ENCODE measurements at places on chromosomes 2 and 18.

- DNase-seq, result no peak
These were observed 252.4 kb downstream of the EIPR1 start for GRCh38 chr2:3125001-3125760.

GRCh38 chr2:37820471-37820986, 104.6 kb upstream of the RMDN2 start:
- DNase-seq, result no peak

- DNase-seq, result no peak
These were observed 327.4 kb upstream of the HS6ST1 start for GRCh38 chr2:128646091-128646490.

DNA sequence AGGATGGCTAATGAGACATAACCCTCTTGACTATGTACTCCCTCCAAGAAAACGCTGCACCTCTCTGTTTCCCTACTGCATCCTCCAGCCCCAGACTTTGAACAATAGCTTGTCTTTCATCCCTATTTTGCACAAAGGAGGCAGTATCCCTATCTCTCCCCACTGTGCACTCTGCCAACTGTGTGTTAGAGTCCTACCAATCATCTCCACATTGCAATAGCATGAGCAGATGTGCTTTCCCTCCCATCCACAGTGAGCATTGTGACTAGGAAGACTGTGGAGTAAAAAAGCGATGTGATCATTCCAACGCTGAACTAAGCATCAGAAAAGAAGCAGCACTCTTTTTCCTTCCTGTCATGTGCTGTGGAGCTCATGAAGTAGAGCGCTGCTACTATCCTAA, 206.3 kb upstream of the GULP1 start:
- DNase-seq, result no peak

DNA sequence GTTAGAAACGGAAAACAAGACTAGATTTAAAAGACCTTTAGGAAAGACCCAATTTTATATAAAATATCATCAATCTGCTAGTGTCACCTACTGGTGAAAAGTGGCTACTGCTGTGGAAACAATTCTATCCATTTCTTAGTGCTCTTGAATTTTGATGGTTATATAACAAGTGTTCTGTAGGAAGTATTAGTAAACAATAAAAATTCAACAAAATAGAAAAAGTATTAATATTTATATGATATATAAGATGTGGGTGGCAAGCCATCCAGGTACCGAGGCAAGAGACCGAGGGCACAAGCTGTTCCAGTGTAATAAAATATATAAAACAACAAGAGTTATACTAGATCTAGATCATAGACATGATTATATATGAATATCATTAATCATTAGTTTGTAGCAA, 6.2 kb upstream of the TMEM87B start:
- no peak for DNase-seq

DNA sequence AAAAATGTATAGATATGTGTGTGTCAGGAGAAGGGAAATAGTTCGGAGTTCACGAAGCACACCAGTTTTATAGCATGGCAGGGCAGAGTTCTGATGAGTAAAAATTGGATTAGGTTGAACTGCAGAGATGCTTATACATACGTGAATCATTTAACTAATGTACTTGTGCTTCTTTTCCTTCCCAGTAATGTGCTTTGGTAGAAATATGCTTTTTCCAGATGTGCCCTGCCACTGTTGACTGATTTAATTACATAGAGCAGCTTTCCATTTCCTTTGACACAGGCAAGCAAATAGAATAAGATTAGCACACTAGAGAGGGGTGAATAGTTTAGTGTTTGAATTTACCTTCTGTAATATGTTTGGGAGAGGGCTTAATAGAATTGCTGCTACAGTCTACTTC, 28.9 kb upstream of the ARMC9 start:
- DNase-seq, result no peak

GRCh38 chr2:85468704-85469349, 50.3 kb downstream of the SH2D6 start:
- no peak for DNase-seq

GRCh38 chr2:239466755-239467271, 66.0 kb upstream of the HDAC4 start:
- DNase-seq, result no peak

DNA sequence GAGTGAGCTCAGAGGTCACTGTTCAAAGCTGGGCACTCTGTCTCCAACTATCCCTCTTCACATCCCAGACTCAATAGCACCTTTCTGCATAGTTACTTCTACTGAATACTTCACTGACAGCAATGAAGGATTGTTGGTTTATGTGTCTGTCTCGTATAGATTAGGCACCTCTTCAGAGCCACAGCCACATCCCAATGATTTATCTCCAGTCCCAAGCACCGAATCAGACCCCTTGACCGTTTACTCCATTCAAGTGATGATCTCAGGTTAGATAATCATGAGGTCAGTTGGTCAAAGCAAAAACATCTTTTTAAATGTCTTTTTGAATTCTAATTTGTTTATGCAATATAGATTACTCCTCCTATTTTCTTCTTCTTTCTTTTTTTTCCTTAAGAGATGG, 14.7 kb downstream of the NEDD4L start:
- no peak for DNase-seq

- DNase-seq, result no peak
These were observed 129.8 kb upstream of the TANK start for GRCh38 chr2:161030260-161031063.

DNA sequence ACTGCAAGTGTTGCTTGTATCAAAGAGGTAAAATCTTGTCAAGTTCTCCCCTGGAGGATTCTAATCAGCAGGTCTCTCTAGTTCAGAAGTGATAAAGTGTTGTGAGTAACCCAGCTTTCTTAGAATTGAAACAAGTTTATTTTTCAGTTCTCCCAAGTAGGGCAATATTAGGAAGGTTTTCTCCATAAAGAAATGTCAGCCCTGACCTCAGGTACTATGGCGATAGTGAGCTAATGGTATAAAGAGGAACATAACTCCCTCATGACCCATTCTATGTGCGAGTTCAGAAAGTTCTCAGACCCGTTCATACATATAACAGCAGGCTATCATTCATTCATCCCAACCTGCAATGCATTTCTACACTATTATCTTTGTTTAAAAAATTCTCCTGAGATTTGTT, 421.1 kb upstream of the SETBP1 start:
- DNase-seq, result no peak

DNA sequence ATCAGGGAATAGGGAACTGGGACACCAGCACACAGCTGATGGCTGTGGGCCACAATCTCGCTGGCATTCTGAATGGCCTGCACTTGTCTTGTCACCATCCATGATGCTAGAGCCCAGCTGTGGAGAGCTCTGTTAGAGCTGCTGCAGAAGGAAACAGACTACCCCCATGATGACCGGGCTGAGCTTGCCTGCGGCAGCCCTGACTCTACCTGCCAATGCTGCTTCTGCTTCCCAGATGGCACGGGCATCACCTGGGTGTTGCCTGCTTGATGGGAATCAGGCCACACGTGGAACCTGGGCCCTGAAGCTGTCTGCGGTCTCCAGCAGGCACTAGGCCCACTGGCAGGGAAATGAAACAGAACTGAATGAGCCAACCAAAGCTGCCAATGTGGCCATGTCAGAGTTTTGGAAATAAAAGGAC, 11.2 kb upstream of the DAW1 start:
- DNase-seq, result no peak

DNA sequence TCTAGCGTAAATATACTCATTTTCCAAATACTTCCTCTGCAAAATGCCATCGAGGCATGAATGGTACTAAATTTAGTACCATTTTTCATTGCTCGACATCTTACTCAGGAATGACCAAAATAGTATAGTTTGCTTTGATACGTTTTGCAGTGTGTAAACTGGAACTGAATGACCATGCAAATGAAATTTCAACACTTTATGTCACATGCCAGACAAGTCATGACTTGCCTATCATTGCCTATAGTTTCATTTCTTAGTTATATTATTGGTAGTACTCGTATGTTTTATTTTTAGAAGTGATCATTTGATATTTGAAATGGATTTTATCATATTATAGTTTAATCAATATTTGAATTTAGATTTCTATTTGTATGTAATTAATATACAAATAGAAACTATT, 9.1 kb downstream of the MSTN start:
- no peak for DNase-seq

GRCh38 chr2:198775737-198776136, 682.0 kb downstream of the SATB2 start:
- DNase-seq, result no peak

GRCh38 chr2:106812841-106813240, 73.1 kb downstream of the ST6GAL2 start:
- no peak for DNase-seq

DNA sequence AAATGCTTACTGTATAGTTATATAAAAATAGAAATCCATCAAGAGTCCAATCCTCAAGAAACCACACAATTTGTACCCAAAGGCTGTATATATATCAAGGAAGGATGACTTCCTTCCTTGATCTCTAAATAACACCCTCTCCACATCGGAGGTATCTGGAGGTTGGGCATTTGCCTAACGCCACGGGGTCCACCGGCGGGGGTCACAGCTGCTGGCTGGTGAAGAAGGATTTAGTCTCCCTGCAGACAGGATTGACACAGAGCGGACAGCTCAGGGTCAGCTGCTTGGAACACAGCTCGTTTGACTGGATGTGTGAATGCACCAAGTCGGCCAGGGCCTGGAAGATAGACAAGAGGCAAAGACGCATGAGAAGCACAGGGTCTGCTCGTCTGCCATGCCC, 36.0 kb downstream of the FECH start:
- no peak for DNase-seq

GRCh38 chr2:29977284-29977683, 55.9 kb upstream of the ALK start:
- no peak for DNase-seq

DNA sequence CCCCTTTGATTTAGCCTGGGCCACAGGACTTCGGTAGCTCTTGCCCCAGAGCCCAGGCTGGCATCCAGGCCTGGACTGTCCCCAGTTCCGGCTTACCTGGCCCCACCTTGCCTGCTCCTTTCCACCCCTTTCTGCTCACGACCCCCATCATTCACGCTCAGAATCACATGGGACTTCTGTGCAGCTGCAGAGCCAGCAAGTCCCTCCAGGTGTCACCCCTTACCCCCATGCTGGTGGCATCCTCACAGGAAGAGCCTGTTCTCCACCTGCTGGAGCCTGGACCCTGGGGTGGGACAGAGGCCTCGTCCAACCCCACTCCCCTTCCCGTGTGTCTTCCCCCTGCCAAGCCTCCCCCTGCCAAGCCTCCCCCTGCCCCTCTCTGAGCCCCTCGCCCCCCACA, 7.9 kb upstream of the KCNIP3 start:
- DNase-seq, result no peak

- DNase-seq, result no peak
These were observed 125.0 kb downstream of the SPHKAP start for GRCh38 chr2:228056293-228057097.

DNA sequence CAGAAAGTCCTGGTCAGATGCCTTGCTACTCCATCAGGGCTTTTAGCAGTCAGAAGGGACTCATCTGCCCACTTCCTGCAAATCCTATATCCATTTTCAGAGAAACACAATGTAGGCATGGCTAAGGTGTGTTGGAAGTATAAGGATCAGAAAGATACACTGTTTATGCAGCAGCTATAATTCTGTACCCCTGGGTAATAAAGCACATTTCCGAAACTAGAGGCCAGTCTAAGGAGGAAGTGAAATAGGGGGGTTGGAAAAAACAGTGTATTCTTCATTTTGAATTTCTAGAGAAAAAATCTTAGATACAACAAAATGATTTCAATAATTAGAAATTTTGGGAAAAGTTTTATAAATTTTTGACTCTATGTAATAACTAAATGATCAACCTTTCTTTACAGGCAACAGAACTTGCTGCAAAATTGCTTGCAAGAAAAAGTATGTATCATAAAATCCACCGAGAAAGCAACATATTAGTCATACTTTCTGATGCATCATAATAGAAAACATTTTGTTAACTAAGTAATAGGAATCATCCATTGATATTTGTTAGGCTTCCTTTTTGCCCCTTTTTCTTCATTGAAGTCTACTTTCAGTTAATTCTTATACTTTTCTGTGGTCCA, 47.4 kb downstream of the FSIP2 start:
- DNase-seq, result no peak

- DNase-seq, result no peak
These were observed 90.0 kb upstream of the PPP1CB start for GRCh38 chr2:28661589-28662001.

Measured in activated T-helper 1 cell treated with anti-CD3 and anti-CD28 coated beads, Interleukin-12 subunit alpha, Interleukin-12 subunit beta, Interleukin-2, Interleukin-4 antibody, amounts not matched to agents 30 ng/mL and 10 ng/mL and 1 ng/mL, durations not matched to agents 14 hours and 24 hours and 36 hours (primary cell).